ENCODE measurements at places on chromosomes 4 and X. TPM values are rescaled to one million over a fixed set of nuclear protein-coding genes. Genes with fewer than 3 reads are reported as not detected.
A peak's percentile ranks its signal among the peaks of the same experiment; 100 is the strongest.

GRCh38 chr4:168592676-168593075, 95.8 kb downstream of the PALLD start:
- DNase-seq = no peak

DNA sequence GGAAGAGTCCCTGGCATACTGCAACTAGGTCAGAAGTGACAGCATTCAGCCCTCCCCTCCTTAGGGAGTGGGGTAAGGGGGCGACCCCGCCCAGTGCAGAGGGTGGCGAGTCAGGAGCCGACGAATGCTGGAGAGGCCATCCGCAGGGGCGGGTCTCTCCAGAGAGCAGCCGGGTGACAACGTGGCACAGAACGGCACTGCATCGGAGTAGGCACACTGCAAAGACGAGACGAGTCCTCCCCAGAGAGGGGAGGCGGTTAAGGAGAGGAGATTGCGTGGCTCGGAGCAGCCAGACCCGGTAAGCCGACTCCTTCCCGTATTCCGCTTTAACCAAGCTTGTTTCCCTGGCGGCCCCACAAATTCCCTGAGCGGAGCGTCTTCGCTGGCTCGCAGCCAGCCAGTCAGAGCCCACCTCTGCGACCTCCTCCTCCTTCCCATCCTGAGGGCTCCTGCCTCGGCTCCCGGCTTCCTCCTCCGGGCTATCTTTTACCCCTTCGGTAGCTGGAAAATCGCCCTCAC, 54.9 kb downstream of the LINC00632 start:
- DNase-seq = peak; percentile 63

GRCh38 chr4:113106108-113106507, 56.7 kb downstream of the ANK2 start:
- peak; percentile 68 for DNase-seq

DNA sequence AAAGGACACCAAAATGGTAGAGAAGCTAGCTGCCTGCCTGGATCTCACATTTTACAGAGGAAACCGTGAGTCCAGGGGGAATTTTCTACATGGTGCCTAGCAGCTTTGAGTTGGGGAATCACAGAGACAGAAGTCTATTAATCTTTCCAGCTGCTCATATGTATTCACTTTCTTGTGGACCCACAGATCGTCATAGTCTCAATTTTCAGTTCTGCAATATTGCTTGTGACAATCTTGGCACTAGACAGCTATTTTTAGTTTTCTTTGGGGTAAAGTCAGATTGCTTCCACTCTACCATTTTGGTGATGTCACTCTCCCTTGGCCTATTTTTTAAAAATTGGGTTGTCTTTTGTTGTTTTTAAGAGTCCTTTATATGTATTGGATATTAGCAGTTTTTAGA, 233.4 kb upstream of the STK26 start:
- no peak for DNase-seq

DNA sequence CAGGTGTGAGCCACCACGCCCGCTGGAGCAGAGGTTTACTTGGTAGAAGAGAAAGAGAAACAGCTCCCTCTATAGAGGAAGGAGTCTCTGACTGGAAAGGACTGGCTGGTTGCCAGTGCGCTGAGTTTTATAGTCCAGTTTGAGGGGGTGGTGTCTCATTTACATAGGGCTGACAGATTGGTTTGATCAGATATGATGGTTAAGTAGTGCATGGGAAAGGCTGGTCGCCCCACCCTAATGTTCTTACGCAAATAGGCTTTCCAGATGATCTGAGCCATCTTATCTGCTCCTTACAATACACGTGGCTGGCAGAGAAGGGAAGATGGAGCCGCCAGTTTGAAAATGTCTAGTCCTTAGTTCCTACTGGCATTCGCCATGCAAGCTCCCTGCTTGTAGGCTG, 439.5 kb downstream of the NAF1 start:
- no peak for DNase-seq

GRCh38 chr4:160318567-160319220, 1215.8 kb downstream of the RAPGEF2 start:
- peak; percentile 5 for DNase-seq

DNA sequence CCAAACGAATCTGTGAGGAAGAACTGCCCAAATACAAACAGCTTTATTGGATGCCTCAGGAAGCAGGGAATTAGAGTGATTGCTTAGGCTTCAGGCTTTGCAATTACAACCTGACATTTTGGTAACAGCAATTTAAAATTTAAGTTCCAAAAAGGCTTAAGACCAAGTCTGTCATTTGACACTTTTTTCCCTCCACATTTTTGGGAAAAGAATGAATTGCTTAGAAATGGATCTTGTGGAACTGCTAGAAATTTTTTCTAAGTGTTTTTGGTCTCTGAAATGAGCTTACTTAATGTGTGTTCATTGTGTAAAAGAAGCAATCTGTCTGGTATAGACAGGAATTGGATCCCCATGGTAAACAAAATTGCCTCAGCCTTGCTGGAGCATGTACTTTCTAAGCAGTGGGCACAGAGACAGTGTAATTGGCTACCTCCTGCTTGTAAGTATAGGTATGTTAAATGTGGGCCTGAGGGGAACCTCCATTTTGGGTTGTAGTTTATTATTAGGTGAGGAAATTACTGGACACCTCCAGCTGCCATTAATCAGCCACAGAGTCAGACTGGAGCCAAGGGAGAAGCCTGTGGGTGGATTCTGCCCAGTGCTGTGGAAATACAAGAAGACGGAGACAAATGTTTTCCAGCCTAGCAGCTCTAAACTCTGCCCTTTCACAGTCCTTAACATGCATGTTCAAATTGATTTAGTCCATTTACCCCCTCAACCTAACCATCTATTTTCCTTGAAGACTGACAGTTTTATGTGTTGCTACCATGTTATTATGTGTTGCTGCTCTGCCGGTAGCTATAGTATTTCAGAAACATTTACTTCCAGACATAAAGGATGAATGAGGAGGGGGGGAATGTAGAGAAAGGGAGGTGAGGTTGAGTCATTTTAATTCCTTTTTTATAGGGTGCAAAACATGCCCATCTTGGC, 473.0 kb downstream of the SPRY1 start:
- DNase-seq = no peak

DNA sequence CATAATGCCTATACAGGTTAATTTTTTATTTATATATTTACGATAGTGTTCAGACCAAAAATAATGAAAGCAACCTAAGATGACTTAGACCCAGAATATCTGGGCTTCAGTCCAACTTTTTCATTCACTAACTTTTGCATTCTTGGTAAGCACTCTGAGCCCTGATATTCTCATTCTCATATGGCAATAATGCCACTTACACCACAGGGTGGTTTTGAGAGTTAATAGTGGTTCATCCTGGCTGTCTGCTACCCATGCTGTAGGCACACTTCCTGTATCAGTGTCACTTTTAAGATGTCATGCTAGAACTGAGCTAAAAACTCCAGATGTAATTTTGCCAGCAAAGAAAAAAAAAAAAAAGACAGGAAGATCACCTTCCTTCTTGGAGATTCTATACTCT, 508.7 kb upstream of the FMR1 start:
- no peak for DNase-seq

- DNase-seq = no peak
Observed at GRCh38 chr4:136329042-136329662, 1203.1 kb downstream of the PCDH18 start.

GRCh38 chrX:100424012-100424411, 13.9 kb upstream of the PCDH19 start:
- no peak for DNase-seq

DNA sequence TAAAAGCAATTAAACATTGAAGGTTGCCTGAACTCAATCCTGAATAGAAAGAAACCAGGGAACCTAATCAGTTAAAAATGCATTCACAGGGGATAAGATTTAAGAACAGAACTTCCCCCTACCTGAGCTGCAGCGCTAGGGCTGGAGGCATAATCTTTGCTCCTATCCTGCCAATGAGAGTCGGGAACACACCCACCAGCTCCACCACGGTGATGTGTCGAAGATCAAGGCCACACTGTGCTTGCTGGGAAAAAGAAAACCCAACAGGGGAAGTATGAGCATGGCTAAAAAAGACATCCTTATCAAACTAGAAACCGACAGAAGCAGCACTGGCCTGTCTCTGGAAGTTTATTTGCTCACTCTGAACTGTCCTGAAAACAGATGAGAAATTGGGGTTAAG, 66.3 kb downstream of the SRPX start:
- no peak for DNase-seq

- DNase-seq = no peak
Observed at GRCh38 chr4:142923619-142924018, 77.5 kb upstream of the INPP4B start.

DNA sequence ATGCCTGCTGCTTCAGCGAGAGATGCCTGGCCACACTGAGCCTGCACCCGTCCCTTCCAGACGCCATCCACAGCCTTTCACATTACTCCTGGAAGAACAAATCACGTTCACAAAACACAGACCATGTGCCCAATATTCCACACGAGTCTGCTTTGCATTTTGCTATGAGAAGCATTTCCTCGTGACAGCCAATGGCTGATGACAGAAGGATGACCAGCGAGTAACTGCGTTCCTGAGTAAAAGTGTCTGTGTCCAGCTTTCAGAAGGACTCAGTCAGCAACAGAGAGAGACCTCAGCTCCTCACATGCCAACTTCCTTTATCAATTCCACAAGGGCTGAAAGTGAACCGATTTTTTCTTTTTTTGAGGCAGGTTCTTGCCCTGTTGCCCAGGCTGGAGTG, 19.5 kb downstream of the NAT8L start:
- DNase-seq = no peak

DNA sequence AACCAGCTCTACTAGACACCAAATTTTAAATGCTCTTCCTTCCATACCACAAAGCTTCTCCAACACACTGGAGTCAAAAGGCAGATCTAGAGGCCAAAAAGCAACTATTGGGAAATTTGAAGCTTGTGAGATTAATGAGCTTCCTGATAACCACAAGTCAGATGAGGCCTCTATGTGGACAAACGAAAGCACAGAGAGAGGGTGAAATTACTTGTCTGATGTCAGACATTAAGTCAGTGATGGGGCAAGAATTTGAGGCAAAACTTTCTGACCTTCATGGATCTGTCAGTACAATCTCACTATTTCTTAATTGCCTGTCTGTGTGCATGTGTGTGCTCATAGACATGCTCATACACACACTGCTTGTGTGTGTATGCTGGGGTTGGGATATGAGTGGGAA, 103.6 kb downstream of the GUCY2F start:
- DNase-seq = no peak

DNA sequence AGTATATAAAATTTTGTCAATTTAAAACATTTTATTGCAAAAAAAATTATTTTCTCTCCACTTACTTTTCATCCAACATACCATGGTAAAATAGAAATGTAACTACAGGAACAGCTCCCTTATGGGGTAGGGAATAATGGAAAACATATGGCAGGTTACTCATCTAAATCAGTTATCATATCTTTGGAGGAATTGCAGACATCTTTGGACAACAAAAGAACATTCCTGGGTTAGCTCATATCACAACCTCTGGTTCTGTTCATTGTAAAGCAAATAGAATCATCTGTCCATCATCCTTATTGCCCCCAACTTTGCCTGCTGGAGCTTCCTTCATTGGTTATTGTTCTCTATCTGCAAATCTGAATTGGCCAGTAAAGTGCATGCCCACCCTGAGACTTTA, 387.5 kb upstream of the GRID2 start:
- no peak for DNase-seq

DNA sequence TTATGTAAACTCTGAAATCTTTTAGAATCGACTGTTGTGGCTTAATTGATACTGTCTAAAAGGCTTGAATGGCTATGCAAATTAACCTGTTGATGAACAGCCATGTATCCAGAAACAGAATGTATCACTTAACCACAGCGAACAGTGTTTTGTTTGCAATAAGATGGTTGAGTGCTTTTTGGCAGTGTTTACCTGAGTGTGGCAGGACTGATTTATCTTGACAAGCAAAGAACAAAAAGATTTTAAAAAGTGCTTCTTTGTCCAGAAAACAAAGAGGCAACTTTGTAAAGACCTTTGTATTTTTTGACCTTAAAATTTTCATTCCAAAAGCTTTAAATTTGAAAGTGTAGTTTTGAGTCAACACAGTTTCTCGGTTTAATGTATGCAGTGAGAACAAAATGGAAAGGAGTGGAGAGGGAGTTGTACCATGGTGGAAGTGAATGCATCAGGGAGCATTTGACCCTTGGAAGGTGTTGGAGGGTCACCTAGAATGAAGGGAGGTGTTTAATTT, 18.0 kb downstream of the ARHGAP10 start:
- no peak for DNase-seq

- DNase-seq = no peak
Observed at GRCh38 chrX:15546745-15547144, 46.1 kb downstream of the BMX start.

- no peak for DNase-seq
Observed at GRCh38 chr4:101009471-101009870, 337.9 kb downstream of the PPP3CA start.

DNA sequence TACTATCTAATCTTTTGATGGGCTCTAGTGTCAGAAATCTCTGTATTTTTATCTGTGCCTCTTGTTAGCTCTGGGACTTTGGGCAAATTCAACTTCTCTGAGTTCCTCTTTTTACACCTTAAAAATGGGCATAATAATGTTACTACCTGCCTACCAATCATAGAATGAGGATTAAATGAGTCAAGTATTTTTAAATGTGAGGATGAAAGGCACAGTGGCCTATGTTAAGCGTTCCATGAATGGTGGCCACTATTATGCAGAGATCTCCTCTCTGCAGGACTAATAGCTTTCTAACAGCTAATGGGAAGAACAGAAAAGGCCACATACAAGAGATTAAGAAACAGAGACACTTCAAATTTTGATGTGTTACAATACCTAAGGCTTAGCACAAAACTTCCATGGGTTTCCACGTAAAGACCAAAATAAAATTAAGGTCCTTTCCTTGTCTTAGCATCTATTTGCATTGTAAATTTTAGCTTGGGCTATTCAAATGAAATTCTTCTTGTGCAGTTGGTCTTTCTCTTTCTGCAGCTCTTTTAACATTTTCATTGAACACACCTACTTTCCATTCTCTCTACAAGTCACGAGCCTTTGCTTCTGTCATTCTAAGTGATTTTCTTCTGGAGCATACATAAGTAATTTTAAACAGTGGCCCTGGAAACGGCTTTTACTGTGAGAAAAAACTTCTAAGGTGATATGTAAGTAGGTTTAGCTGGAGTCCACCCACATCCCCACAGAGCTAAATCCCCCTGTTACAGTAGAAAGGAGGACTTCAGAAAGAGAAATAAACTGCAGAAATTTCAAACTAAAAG, 117.9 kb upstream of the MED14 start:
- DNase-seq = no peak

GRCh38 chr4:70943114-70943513, 40.9 kb downstream of the MOB1B start:
- no peak for DNase-seq

DNA sequence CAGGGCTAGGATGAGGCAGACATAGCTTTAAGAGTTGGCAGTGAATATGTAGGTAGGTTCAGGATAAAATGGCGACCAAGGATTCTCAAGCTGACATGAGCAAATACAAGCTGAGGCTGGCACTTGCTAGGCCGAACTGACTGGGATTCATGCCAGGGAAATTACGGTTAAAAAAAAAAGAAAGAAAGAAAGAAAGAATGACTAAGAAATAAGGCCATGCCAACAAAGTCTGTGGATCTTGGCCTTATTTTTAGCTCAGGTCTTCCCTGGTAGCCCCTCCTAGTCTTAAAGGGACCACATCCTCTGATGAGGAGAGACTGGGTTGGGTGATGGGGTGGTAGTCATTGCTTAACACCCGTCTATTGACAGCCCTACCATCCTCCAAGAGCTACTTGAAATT, 64.4 kb upstream of the KLHL13 start:
- no peak for DNase-seq

P2RY8 gene
- polyA plus RNA-seq = 0.51 TPM

PUDP gene
- 12.1 TPM for polyA plus RNA-seq

SLC10A7 gene
- 3.2 TPM for polyA plus RNA-seq

GUCY1A1 gene
- 8.2 TPM for polyA plus RNA-seq

PCDH7 gene
- 0.75 TPM for polyA plus RNA-seq

CENPVL3 gene
- polyA plus RNA-seq = not detected

Data from lung (tissue), 17 donors.